T-helper 17 cell (primary cell): ENCODE measurements at places on chromosomes 5 and 9.

- no peak for DNase-seq
Observed at GRCh38 chr9:6927838-6928237, 170.1 kb downstream of the KDM4C start.

DNA sequence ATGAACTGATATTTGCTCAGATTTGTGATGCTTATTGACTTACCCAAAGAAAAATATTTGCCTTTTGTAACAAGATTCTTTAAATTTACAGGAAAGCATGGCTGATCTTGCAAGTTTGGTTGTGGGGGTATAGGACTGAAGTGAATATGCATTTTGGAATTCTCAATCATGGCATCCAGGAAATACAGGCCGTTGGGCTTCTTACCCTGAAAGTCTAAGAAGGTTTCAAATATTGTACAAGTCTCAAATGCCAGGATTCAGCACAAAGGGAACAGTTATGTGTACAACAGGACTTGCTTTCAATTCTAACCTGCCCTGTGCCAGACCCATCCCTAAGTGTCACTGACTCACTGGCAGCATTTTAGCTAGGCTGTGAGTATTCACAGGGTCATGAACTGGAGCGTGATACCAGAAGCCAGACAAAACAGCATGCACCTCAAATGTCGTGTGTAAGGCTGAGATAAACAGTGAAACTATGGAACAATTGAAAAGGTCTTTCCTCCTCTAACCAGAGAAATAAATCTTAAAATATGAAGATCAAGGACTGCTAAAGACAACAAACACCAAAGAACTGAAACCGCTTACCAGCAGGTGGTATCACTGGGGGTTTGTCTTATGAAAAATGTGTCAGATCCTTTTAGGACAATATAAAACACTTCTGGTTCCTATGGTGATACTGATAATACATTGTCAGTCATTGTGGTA is 168.6 kb upstream of the RGMB start:
- DNase-seq, result no peak

- DNase-seq, result no peak
Observed at GRCh38 chr5:3428334-3428733, 167.3 kb upstream of the IRX1 start.

- no peak for DNase-seq
Observed at GRCh38 chr5:157976429-157976828, 117.5 kb upstream of the CLINT1 start.

DNA sequence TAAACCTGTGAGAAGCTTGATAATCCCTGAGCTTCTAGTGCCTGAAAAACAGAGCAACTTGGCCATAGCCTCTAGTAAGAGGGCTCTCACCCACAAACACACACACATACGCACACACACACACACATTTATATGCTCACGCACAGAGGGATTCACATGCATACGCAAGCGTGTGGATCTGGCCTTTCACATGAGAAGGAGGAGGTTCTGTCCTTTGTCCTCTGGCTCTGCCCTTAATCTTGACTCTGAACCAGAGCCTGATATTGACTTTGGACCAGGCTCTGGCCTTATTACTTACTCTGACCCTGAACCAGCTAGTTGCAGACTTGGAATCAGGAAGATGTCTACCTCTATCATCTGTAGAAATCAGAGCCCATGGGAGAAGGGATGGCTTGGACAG is 10.0 kb upstream of the P4HA2 start:
- DNase-seq, result no peak

DNA sequence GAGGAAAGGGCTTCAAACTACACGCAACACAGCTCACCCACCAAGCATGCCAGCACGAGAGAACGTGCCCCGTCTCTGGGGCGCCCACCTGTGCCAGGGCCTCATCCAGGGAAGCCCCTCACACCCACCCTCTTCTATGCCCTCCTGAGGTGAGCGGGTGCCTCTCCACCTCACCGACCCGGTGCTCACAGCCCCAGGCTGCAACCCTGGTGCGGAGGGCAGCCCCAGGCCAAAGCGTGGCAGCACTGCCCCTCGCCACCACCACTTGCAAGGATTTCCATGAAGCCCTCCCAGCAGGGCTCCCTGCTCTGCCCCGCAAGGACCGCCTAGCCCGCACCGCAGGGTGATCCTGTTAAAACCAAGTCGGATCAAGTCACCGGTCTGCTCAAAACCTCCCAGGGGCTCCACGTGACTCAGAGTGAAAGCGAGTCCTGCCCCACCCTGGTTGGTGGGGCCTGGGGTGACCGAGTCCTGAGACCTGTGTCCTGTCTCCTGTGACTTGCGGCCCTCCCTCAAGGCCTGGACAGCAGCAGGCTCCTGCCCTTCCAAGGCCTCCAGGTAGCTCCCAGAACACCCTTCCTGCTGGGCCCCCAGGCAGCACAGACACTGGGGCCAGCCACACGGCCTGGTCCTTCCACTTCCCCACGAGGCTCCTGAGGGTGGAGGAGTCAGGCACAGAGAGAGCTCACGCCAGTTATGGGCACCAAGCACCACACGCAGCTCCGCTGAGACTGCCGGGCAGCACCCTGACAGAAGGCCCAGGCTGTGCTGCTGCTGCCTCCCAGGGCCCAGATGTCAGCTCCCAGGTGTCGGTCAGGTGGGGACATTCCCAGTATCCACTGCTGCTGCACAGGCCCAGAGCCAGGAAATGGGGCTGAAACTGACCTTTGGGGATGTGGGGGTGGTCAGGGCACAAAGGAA is 12.7 kb downstream of the BRD3 start:
- DNase-seq, result no peak

GRCh38 chr9:114112778-114113584 is 13.9 kb upstream of the KIF12 start:
- no peak for DNase-seq

GRCh38 chr5:58460732-58461286 is 923 bp upstream of the PLK2 start:
- DNase-seq, result peak; percentile 76

GRCh38 chr5:78887384-78888118 is 97.6 kb downstream of the ARSB start:
- no peak for DNase-seq

DNA sequence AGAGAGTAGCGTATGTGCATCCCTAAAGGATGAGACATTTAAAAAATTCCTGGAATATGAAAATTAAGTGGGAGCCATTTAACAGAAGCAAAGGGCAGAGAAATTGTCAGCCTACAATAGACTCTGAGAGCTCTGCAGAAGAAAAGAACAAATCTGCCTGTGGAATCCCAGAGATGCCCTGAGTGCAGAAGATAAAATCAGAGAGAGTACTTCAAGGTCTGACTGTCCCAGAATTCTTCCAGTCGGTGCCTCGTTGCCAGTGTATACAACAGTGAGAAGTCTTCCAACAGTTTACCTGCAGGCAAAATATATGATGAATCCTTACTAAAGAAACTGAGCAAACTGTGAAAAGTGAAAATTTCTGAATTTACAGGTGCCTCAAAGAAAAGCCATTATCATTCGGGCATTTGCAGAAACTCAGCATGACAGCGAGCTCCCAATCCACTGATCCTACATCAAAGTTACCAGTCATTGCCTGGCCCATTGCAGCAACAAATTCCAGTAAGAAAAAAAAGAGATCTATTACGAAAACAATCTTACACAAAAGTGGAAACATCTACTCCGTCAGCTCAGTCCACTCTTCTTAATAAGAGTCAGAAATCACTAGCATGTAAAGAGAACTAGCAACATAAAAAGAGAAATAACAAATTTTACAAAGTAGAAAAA is 92.8 kb upstream of the VCAN start:
- DNase-seq, result no peak

DNA sequence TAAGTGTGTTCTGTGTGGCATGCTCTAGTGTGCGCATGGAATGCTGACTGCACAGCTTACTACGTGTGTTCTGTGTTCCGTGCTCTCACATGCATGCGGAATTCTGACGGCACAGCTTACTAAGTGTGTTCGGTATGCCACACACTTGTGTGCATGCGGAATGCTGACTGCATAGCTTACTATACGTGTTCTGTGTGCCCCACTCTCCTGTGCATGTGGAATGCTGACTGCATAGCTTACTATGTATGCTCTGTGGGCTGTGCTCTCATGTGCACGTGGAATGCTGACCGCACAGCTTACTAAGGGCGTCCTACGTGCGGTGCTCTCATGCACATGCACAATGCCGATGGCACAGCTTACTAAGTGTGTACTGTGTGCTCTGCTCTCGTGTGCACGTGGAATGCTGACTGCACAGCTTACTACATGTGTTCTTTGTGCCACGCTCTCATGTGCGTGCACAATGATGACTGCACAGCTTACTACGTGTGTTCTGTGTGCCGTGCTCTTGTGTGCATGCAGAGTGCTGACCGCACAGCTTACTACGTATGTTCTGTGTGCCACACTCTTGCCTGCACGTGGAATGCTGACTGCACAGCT is 548.9 kb downstream of the IRX1 start:
- DNase-seq, result no peak
